ENCODE measurements at places on chromosomes 11 and 22.
A peak's percentile ranks its signal among the peaks of the same experiment; 100 is the strongest.

- no peak for DNase-seq
Measured at GRCh38 chr22:42077486-42078125, 1.9 kb upstream of the SMDT1 start.

DNA sequence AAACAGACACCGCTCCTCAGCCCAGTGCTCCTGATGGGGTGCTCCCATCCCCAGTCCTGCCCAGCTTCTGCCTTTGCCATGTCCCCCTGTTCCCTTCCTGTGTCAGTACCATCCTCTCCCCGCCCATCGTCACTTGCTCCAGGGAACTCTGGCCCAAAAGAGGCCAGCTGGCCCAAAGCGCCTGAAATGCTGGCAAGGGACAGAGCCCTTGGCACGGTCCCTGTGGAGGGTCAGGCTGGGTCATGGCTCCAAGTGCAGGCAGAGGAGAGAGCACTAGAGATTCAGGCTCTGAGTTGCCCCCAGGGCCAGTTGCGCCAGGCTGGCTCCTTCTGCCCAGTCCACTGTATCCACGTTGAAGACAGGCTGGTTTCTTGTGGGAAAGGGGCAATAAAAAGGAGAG, 8.4 kb upstream of the HDHD5 start:
- no peak for DNase-seq

GRCh38 chr11:84522331-84522730, 1104.8 kb downstream of the DLG2 start:
- DNase-seq, result no peak

- no peak for DNase-seq
Measured at GRCh38 chr22:20744456-20744855, 29.5 kb upstream of the SERPIND1 start.

DNA sequence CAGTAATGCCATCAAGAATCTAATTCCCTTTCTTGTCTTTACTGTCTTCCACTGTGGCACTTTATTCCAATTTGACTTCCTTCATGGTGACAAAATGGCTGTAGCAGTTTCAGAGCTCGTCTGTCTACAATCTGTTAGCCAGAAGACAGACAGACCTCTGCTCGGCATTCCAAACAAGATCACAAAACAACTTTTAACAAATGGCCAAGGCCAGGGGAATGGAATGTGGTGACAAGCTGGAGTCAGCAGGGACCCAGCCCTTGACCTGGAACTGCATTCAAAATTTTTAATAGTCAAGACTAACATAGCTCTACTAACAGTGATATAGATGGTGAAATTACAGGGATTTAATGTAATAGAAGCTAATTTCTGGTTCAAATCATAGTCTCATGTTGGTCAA, 637.2 kb downstream of the ETS1 start:
- no peak for DNase-seq

DNA sequence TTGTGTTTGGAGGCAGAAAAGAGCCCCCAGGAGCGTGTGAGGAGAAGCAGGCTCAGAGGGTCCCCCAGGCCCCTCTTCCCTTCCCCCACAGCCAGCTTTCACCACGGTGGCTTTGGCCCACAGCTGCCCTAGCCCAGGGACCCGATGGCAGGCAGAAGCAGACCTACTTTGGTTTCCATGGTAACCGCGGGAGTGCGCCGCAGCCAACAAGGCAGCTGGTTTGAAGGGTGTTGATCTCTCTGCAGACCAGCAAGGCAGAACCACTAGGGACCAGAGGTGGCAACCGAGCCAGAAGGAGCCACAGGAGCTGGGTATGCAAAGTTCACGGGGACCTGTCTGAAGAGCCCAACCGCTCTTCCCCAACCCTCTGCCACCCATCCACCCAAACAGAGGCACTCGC, 69.4 kb downstream of the BUD13 start:
- DNase-seq, result no peak

DNA sequence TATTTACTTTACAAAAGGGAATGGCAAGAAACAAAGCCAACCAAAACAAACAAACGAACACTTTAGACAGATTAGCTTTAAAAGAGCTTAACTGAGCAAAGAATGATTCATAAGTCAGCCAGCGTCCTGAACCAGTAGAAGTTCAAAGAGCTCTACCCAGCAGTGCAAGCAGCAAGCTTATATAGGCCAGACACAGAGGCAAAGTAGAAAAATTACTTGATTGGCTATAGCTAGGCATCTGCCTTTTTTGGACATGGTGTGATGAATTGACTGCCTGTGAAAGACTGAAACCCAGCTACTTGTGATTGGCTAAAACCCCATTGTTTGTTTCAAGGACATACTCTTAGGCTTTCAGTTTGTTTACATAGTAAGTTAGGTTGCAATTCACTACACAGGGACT, 2120.0 kb upstream of the RAG2 start:
- no peak for DNase-seq

DNA sequence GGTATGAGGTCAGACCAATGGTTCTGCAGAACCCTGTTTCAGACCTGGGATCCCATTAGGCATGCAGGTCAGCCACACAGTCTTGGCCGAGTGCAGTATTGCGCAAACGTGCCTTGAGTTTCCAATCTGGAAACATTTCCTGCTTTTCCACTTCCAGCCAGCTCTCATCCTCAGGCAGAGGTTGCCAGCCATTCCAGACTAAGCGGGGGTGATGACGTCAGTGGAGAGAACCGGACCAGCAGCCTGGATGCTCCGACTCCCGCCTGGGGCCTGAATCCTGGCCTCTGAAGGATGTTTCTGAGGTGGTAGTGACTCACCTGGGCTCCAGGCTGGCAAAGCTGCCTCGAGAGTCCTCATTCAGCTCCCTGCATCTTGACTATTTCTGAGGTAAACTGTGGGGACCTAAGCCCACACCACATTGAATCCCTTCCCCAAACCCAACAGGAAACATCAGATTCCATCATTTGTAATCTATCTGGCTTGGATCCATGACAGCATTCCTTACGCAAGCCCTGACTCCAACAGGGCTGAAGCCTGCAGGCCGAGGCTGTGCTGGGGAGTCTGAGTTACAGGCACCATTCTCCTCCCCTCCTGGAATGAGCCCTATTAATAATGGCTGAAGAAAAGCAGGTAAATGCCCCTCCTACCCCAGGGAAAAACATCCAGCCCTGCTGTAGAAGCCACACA, 83.0 kb downstream of the ABTB2 start:
- DNase-seq, result no peak

- DNase-seq, result no peak
Measured at GRCh38 chr11:118092907-118093571, 6.3 kb upstream of the SMIM35 start.

GRCh38 chr11:126914166-126914565, 86.4 kb downstream of the KIRREL3 start:
- no peak for DNase-seq

DNA sequence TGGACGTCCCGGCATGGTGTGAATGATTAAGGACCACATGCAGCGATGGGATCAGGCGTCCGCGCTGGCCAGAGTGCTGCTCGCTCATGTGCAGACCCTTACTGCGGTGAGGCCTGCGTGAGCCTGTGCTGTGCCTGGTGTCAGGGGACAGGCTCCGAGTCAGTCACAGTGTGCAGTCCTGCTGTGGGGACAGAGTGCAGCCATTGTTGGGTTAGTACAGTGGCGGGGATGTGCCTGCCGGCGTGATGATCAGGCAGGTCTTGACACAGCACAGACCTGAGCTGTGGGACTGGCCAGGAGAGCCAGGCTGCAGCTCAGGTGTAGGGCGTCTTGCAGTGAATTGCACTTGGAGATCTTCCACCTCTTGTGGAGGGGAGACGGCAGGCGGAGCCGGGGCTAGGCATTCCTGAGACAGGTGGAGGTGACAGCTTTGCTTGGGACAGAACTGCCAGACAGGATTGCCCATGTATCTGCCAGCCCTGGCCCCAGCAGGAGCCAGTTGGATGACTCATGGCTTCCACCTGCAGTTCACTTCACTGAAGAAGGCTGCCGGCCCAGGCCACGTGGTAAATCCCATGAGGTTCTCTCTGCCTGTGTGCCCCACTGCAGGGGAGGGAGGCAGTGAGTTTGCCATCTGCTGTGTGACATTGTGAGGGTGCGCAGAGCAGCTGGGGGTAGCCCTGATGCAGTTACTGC, 17.3 kb downstream of the TRMU start:
- no peak for DNase-seq

DNA sequence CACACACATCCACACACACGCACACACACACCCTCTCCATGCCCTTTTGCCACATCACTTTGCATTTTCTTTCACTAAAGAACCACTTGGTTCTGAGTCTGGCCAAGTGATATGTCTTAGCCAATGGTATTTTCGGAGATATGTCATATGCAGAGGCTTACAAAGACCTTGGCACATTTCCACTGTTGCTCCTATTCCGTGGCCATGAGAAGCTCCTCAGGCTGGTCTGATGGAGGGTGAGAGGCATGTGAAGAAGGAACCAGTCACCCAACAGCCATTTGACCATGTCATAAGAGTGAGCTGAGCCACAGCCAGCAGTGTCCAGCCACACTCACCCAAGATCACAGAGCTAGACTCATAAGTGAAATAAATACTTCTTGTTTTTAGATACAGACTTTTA, 212.6 kb upstream of the NAV2 start:
- DNase-seq, result no peak

GRCh38 chr22:18008136-18008535, 16.2 kb downstream of the MICAL3 start:
- no peak for DNase-seq

DNA sequence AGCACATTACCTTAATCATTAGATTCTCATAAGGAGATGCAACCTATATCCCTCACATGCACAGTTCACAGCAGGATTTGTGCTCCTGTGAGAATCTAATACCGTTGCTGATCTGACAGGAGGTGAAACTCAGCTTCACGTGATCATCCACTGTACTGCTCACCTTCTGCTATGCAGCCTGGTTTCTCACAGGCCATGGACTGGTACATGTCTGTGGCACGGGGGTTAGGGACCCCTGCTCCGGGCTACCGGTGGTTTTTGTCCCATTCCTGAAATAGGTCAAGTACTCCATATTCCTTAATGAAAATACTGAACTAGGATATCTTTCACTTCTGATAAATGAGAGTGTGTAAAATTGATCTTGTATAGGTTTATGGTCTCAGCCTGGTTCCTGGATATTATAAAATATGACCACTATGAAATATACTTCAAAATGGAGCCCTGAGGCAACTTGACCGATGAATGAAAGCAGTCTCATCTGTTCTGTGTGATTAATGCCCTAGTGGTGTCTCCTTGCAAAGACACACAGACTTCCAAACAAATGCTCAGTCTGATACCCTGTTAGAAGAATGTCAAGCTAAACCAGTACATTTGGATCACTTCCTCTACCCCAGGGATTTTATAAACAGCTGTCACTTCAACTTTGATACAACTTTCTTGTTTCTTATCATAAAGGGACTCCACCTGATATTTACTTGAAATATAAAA, 492.9 kb upstream of the ANO3 start:
- no peak for DNase-seq

- DNase-seq, result no peak
Measured at GRCh38 chr11:20261526-20261925, 101.3 kb upstream of the DBX1 start.

DNA sequence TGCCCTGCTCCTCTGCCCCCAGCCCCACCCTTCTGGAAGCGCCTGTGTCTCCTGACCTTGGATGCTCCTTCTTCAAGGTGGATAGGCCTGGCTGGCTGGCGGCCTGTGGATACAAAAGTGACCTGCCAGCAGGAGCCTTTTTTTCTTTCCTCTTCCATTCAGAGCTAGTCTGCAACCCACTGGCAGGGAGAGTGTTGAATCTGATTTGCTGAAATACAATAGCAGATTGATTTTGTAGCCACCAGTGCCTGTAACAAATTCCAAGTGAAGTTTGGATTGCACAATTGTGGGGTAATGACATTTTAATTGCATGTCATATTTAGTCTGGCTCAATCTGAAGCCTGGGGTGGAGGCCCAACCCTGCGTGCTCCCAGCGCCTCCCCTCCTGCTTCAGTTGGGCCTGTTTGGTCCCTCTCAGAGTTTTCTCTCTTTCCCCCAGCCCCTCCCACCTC, 97.2 kb downstream of the GRIK4 start:
- no peak for DNase-seq

DNA sequence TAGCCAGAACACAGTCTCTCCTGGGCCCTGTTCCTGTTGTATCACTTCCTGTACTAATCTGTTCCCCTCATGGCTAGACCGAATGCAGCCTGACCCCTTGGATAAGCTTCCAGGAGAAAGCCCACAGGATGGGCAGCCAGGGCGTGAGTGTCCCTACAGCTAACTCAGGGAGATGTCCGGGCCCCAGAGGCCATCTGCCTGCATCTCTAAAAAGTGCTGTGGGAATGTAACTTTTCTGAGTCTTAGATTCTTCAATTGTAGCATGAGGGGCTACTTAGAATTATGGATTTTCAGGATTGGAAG, 7.7 kb upstream of the MALAT1 start:
- DNase-seq, result no peak

DNA sequence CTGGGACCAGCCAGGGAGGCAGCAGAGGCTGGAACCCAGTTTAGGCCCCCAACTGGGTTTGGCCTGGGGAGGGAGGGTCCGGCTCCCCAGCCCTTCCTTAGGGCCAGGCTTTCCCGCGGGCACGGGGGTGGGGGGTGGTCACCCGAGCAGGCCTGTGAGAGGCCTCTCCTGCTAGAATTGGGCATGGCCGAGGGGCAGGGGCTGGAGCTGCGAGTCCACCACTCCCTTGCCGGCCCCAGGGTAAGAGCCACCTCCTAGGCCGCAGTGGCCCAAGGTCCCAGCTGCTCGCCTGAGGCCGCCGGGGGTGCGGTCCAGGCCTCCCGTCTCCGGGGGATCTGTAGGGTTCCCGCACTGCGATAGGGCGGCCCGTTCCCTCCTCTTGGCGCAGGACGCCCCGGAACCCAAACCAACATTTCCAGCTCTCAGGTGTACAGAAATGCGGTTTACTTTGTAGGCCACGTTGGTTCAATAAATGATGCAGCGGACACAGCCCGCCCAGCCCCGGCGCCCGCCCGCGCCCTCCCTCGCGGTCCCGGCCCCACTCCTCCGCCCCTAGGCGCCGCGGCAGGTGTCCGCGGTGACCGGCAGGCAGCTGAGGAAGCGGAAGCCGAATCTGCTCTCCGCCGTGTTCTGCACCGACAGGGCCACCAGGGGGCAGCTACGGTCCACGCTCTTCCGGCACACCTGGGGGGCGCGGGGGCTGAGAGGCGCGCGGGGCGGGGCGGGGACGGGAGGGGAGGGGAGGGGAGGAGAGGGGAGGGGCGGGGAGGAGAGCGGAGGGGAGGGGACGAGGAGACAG, 5.9 kb downstream of the LMNTD2 start:
- DNase-seq, result peak; percentile 61

DNA sequence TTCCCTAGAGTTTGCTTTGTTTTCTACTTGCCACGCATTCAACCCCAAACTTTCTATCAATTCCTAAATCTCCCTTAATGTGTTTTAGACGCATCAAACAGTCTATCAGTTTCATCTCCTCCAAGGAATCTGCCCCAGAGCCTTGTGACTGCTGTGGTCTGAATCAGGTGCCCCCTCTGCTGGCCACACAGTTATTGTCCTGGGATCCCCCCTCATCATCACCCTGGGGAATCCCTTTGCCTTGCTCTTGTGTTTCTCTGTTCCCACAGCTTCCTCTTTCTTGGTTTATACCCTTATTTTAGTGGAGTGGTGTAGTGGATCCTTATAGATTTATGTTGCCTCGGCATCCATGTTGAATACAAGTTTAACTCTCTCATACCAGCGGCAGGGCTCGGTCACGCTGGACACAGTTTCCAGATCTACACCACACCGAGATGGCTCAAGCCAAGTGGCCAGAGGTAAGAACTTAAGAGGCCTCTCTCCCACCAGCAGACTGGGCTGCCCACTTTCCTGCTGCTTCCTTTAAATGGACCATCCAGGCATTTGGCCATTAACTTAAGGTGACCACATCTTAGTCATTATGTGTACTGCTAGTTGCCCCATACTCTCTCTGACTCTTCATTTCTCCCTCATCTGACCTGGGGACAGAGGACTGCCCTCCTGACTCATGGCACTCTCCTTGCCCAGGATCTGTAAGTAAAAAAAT, 8.2 kb downstream of the UPB1 start:
- DNase-seq, result peak; percentile 43

GRCh38 chr11:60994541-60995080, 23.1 kb downstream of the CD6 start:
- DNase-seq, result no peak

Measured in stimulated activated CD4-positive, alpha-beta T cell treated with anti-CD3 and anti-CD28 coated beads, Interleukin-1b, Interleukin-23, amount 100 ng/mL, for 1 hour (primary cell).